ENCODE measurements at places on chromosomes 5 and 9.

DNA sequence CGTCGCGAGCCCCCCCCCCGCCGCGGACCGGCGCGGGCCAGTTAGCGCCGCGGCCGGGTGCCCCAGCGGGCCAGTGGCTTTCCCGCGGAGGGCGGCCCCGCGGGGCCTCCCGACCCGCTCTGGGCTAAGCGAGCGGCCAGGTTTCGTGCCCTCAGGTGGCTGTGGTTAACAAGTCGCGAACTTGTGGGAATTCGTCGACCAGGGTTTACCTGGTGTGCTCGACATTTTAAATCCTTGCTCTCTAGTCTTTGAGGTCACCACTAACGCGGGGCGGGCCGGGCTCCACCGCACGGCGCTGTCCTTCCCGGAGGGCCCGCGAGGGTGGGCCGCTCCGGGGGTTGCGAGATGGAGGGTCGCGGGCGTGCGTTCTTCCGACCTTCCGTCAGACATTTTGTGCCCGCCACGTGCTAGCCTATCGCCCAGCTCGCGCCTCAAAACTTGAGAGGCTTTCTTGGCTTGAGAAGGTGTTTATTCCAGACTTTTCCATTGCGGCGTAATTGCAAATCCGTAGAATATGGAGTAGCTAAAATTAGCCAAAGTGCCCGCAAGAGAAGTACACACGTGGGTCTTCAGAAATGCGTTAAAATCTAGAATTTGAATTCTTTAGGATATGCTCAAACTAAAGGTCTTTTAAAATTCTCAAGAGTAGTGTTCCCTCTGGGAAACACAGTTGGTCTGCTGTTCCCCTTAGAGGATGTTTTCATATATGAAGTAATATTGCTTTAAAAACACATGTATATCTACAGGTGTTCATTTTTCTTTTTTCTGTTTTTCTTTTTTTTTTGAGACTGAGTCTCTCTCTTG lies 2.1 kb downstream of the ANP32B start:
- DNase-seq: peak; percentile 37

- no peak for DNase-seq
Measured at GRCh38 chr5:170444181-170444580, 55.0 kb upstream of the KCNMB1 start.

- no peak for DNase-seq
Measured at GRCh38 chr5:144857454-144857853, 686.8 kb downstream of the KCTD16 start.

DNA sequence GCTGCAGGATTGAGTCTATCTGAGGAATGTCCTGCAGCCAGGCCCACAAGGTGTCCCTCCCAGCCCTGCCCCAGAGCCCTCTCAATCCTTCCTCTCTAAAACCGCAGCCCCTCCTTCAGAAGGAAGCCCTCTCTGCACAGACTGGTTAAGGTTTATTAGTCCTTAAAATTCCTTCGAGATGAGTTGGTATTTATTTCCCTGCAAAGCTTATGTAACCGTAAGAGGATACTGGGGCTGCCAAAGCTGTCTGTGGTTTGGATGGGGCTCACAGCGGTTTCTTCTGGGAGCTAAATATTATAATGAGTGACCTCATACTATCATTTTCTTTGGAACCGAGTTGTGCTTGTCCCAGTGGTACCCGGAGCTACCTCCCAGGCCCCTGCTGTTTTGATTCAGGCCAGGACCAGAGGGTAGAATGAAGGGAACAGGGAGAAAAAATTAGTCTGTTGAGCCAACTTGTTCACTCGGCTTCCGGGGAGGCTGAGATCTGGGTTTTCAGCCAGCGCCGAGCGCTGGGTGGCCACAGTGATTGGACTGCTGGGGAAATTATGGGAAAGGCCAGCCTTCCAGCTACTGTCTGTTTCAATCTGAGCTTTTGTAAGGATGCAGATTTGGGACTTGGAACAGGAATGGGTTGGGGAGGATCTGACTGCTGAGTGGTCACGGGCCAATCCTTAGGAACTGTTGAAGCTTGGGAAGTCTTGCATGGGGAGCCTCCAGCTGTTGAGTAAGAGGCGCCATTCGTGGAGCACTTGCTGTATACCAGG lies 107.5 kb downstream of the NDFIP1 start:
- DNase-seq: peak; percentile 99

DNA sequence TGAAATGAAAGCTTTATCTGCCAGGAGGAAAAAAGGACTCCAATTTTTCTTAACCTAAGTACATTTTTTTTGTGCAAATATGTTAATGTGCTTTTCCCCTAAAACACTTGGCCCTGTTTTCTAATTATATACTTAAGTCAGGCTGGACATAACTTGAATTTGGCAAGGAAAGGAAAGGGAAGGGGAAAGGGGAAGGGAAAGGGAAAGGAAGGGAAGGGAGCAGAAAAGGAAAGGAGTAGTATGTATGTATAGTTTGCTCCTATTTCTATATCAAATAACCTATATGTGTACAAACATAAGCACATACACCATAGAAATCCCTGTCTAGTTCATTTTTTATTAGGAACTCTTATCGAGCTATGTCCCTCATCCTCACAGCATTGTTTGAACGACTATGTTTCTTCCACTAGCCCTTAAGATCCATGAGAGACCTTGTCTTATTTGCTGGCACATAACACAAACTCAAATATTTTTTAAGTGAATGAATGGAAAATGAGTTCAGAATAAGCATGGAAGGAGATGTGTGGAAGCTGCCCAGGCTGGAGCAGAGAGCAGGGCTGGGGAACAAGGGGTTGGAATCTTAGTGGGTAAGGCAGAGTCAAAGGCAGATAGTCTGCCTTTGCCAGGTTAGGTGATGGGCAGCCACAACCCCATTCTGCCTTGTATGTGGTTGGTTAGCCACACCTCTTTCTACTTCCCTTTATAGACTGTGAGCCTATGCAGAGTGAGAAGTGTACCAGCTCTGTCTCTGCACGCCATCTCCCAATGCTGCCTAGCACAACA lies 70.0 kb downstream of the KLHL3 start:
- DNase-seq: no peak

DNA sequence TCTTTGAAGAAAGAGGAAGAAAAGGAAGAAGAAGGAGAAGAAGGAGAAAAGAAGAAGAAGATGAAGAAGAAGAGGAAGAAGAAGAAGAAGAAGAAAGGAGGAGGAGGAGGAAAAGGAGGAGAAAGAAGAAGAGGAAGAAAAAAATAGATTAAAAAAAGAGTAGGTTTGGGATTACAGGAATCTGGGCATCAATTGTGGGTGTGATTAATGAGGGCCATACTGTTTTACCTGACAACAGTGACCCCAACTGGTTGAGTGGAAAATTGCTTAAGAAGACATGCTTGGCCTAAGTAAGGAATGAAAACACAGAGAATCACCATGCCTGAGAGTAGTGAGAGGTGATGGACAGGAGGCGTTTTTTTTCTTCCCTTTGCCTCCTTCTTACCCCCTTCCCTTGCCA lies 114.6 kb downstream of the FAM170A start:
- peak; percentile 11 for DNase-seq

DNA sequence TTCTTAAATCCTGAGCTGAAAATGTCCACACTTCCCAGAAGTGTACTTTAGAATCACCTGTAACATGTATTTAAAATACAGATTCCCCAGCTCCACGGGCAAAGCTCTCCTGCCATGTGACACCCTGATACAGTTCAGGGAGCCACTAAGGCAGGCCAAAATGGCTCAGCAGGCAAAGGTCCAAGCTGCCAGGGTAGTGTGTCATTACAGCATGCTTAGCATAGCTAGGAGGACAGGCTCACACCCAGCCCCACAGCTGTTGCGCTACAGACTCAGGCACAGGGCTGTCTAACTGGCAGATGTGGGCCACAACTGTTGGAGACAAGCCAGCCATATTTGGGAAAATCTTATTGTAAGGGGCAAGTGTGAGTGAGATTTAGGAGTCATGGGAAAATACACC lies 73.0 kb downstream of the C9orf85 start:
- peak; percentile 72 for DNase-seq

- DNase-seq: no peak
Measured at GRCh38 chr9:34372467-34373011, 4.2 kb downstream of the MYORG start.

DNA sequence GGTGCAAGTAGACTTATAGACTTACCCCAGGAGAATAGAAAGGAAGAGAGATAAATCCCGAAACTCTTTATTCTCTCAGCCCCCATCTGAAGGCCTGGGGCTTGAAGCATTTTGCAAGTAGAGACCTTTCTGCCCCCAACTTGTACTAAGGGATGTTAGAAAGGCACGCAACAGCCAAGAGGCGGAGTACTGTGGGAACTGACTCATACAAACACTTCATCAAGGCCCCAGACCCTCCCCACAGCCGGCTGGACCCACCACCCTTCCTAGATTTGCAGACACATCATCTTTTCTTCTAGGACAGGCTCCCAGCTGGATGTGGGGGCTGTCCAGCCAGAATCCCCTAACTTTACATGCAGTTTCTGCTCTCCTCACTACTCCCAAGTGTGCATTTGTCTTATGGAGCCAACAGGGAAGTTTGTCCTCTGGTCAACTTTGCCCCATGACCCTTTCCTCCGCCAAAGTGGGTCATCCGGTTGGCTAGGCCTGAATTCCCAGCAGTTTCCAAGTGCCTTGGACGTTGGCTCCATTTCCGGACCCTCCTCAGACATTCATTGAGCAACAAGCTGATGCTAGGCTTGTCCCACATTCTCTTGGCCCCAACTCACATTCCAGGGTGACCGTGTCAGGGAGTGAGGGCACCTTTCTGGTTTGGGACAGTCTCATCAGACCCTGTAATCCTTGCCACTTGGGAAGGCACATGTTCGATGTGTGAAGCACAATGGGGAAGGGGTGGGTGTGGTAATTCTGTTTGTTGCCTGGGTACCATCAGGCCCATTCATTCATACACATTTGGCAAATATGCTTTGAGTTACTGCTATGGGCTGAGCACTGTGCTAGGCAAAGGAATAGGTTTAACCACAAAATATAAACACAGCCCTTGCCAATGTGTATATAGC lies 64.6 kb downstream of the ABLIM3 start:
- DNase-seq: peak; percentile 64

- peak; percentile 52 for DNase-seq
Measured at GRCh38 chr9:110532908-110533665, 46.5 kb downstream of the SVEP1 start.

GRCh38 chr5:60649288-60649917 lies 50.6 kb downstream of the DEPDC1B start:
- DNase-seq: peak; percentile 44

- no peak for DNase-seq
Measured at GRCh38 chr9:78746010-78746409, 449.1 kb downstream of the PSAT1 start.

DNA sequence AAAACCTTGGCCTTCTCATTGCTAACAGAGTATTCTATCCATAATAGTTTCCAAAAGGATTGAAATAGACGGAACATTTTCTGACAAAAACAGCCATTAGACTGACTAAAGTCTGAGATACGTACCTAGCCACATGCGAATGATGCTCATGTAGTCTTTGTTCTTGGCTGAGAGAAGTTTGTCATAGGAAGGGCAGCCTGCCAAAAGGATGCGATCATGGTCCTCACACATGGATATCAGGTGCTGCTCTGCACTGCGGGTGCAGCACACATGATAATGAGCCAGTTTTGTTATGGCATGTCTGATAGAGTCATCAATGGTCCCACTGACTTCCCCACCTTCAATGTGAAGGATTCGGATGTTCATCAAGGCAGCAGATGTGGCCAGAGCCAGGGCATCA lies 12.3 kb downstream of the GNE start:
- DNase-seq: peak; percentile 14

DNA sequence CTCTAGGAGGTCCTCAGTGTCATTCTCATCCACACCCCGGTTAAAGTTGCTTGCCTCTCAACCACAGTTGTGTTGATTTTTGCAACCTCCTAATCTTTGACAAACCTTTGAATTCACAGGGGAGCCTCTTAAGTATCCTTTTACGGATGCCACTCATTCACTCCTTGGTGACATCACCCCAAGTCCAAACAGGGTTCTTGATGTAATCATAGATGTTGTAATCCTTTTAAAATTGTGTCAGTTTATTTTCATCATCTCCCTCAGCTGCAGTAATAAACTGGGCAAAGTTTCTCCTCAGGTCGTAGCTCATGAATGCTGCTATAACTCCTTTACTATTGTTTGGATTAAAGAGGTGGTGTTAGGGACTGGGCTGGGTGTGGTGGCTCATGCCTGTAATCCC lies 637.2 kb upstream of the NUDT12 start:
- no peak for DNase-seq

DNA sequence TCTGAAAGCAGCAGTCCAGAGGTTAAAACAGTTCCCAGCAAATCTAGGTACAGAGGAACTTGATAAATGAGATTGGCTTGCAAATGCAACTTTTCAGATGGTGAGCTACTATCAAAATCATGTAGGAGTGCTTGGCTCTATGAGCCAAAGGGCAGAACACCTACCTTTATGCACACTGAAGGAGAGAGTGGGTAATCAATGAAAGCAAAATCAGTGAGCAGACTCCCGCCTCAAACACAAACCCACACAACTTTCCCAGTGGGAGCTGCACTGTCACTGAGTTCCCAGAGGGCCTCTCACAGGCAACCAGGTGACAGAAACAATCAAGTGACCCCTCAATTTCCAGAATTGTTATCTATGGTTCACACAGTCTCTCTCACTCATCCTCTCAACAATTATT lies 8.5 kb downstream of the ARL15 start:
- no peak for DNase-seq

- peak; percentile 28 for DNase-seq
Measured at GRCh38 chr5:36396640-36397039, 94.9 kb upstream of the RANBP3L start.

GRCh38 chr5:131259326-131259725 lies 4.5 kb upstream of the CDC42SE2 start:
- no peak for DNase-seq
